ENCODE measurements at places on chromosomes 12 and 14. TPM values are rescaled to one million over a fixed set of nuclear protein-coding genes. Genes with fewer than 3 reads are reported as not detected.

The KRT74 gene
- not detected for total RNA-seq

The TMEM19 gene
- total RNA-seq = 16.1 TPM

The GZMH gene
- 10.7 TPM for total RNA-seq

The PRR4 gene
- 0.68 TPM for total RNA-seq

The NKX2-1 gene
- not detected for total RNA-seq

DNA sequence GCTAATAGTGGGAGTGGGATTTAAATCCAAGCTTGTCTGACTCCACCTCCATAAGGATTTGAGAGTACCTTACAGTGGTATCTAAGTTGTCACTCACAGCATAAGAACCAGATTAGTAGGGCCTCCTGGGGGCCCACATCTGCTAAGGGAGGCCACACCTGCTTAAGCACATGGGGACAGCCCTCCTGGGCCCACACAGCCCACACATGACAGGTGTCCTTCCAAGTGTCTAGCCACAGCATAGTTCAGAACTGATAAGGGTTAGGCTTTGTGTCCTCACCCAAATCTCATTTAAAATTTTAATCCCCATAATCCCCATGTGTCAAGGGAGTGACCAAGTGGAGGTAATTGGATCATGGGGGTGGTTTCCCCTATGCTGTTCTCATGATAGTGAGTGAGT, 186.0 kb upstream of the HMGA2 start:
- H3K36me3 ChIP-seq = no peaks in the 10 kb centered on the region
- no peak overlapping the region for H3K27ac ChIP-seq
- DNase-seq = no peak
- no peaks in the 10 kb centered on the region for H3K4me1 ChIP-seq
- no peaks in the 10 kb centered on the region for H3K27me3 ChIP-seq

DNA sequence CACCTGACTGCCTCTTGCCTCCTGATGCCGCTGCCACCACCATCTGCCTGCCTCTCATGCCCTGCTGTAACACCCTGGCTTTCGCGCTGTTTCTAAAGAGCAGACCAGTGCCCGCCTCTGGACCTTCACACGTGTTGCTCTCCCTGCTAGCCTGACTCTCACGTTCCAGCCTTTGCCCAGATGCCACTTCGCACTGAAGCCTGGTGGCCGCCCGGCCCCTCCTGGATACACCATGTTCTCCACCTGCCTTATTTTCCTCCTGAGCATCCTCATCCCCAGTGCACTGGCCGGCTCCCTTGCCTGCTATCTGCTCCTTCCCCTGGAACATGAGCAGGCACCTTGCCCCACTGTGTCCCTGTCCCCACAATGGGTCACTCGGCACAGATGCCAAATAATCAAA, 146.5 kb downstream of the PIWIL1 start:
- no peak overlapping the region for H3K4me3 ChIP-seq
- no peaks in the 10 kb centered on the region for H3K4me1 ChIP-seq
- H3K27me3 ChIP-seq = no peaks in the 10 kb centered on the region
- no peaks in the 10 kb centered on the region for H3K36me3 ChIP-seq
- no peak for DNase-seq
- H3K27ac ChIP-seq = no peak overlapping the region

- H3K27me3 ChIP-seq = peaks cover 8% of the 10 kb centered on the region
- H3K4me1 ChIP-seq = peaks cover 22% of the 10 kb centered on the region
- DNase-seq = no peak
- no peak overlapping the region for H3K4me3 ChIP-seq
- H3K36me3 ChIP-seq = no peaks in the 10 kb centered on the region
Measured at GRCh38 chr14:33857650-33858049, 93.2 kb downstream of the EGLN3 start.

DNA sequence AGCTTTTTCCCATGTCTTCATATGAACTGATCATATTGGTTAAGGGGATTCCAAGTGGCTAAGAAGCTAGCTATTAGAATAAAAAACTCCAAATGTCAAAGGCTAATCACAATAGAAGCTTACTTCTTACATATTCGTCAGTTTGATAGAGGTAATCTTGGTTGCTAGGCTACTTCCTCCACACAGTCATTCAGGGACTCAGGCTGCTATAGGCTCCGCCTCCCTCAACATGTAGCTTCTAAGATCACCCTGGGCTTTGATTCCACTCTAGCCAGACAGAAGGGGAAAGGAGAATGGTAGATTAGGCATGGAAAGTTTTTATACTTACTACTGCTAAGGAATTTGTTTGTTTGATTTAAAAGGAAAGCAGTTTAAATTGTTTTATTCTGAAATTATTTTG, 207.9 kb downstream of the EFCAB11 start:
- peaks cover 24% of the 10 kb centered on the region for H3K4me1 ChIP-seq
- DNase-seq = no peak
- no peaks in the 10 kb centered on the region for H3K36me3 ChIP-seq
- no peak overlapping the region for H3K27ac ChIP-seq
- H3K27me3 ChIP-seq = no peaks in the 10 kb centered on the region

DNA sequence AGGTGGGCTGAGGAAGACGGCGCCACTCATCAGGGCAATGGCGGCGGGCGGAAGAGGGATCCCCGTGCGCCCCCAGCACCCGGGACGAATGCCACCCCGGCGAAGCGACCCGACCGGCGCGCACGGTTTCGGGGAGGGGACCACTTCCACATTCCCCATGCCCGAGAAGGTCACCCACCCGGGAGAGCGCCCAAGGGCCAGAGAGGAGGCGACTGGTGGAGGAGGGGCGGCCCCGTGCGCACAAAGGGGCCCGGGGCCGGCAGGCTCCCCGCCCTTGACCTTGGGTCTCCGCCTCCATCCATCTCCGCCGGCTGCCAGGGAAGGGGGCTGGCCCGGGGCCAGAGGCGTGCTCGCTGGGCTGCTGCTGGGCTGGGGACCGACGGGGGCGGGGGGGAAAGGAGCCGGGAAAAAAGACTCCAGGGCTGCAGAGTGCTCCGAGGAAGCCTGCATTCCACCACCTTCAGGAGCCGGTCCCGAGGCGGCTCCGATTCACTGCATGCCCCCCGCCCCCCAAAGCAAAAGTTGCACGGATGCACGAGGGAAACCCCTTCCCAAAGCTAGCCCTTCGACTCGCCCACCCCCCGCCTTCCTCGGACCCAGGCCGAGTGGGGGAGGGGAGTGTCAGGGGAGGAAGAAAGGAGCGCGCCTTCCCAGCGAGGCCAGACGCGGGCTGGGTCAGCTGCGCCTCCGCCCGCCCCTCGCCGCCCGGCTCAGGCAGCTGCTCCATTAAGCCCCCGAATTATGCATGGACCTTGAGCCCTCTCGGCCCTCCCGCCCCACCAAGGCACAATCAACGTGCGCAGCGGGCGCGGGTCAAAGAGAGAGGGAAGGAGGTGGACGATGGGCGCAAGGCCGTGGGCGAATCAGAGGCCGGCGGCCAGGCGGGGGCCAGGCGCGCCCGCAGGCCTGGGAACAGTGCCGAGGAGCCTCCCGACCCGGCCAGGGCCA, 26.2 kb downstream of the BCL11B start:
- no peak for DNase-seq
- H3K4me1 ChIP-seq = peaks cover 79% of the 10 kb centered on the region
- H3K27me3 ChIP-seq = no peaks in the 10 kb centered on the region

GRCh38 chr14:87894920-87895319, 98.1 kb downstream of the GALC start:
- H3K27me3 ChIP-seq = peaks cover 13% of the 10 kb centered on the region
- no peaks in the 10 kb centered on the region for H3K4me1 ChIP-seq
- no peak overlapping the region for H3K4me3 ChIP-seq
- no peaks in the 10 kb centered on the region for H3K36me3 ChIP-seq

Data from activated CD4-positive, alpha-beta memory T cell treated with anti-CD3 and anti-CD28 coated beads, Interleukin-2, amount 10 ng/mL, durations not matched to agents 7 days and 5 days (primary cell).